Dermis microvascular lymphatic vessel endothelial cell (primary cell): ENCODE measurements at places on chromosomes 2 and 18. TPM values are rescaled to one million over a fixed set of nuclear protein-coding genes. Genes with fewer than 3 reads are reported as not detected.

The ALK gene
- total RNA-seq = not detected in 2 replicates

The GAL3ST2 gene
- not detected in 2 replicates for total RNA-seq

The KATNAL2 gene
- total RNA-seq = 0.25 and 0.64 TPM in 2 replicates

DNA sequence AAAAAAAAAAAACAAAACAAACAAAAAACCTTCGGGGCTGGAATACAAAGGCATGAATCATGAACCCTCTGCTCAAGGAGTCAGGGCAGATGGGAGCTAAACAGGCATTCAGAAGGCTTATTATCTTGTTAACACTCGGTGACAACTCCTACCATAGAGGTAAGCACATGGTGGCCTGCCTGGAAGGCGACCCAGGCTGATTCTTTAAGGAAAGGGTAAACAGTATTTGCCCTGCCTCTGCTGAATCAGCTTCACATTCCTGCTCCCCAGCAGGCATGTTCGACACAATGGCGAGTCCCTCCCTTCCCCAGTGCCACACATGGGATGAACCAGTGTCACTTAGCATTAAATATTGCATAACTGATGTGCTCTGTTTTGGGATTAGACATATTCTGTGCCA lies 191.9 kb downstream of the ARL4C start:
- no peak for DNase-seq

The KIAA2012 gene
- not detected in 2 replicates for total RNA-seq

The CXCR4 gene
- 26.8 and 37.0 TPM in 2 replicates for total RNA-seq

DNA sequence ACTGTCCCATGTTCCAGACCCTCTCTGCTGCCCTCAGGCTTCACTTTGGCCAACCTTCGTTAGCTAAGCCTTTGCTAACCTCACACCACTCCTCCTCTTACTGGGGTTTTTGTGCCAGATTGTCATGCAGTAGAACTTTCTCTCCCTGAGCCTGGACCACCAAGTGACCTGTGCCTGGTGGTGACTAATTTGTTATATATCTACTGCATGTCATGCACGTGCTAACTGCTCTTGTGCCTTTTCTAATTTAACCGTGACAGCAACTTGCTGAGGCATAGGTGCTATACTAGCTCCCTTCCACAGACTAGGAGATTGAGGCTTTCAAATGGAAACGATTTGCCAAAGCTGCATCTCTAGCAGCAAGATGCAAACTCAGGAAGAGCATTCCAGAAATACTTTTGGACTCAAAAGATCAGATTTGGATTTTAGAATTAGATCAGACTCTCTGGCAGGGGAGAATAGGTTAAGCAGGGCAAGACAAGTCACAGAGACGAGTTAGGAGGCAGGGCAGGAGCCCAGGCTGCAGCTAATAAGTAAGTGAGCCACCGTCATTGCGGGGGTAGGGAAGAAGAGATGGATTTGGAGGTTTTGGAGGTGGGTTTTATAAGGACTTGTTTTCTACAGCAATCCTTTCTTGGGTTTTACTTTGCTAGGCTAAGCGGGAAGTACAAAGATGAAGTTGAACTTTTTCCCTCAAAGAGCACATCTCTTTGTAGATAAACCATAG lies 1.8 kb downstream of the PPP1R7 start:
- DNase-seq = no peak

- no peak for DNase-seq
Observed at GRCh38 chr18:34028324-34028723, 196.4 kb downstream of the NOL4 start.

The G6PC2 gene
- not detected in 2 replicates for total RNA-seq

DNA sequence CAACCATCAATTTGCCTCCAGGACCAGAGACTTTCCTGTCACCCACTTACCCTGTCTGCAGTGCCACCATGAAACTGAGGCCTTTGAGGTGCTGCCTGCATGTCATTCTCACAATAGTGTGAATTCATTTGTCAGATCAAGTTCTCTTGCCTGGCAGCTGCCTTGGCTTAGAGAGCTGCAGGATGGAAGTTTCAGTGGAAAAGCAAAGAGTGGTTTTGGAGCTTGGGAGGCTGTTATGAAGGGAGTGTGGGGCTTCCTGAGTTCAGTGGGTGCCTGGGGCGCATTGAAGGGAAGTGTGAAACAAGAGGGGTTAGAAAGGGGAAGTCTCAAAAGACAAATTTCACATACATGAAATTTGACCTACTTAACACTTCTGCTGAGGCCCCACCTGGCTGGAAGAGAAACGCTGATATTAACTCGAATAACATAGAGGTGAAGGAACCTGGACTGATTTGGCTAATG lies 7.9 kb upstream of the LBH start:
- DNase-seq = no peak

DNA sequence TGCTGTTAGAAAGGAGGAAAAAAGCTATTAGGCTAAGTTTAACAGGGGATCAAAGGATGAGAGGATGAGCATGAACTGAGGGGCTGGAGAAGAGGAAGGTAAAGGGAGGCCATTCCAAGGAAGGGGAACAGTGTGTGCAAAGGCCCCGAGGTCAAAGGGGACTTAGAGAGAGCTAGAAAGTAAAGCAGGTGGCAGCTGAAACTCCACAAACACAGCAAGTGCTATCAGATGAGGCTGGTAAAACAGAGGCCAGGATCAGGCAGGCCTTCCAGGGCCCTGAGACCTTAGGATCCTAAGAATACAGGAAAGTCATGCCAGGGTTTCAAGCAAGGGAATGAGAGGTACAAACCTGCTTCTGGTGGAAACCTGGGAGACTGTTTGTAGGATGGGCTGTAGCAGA lies 5.8 kb downstream of the HDAC4 start:
- DNase-seq = no peak

The DLX1 gene
- under 0.01 TPM in 1 of 2 replicates, not detected in the other for total RNA-seq

- peak; percentile 32 for DNase-seq
Observed at GRCh38 chr2:31239593-31240177, 5.7 kb downstream of the EHD3 start.

DNA sequence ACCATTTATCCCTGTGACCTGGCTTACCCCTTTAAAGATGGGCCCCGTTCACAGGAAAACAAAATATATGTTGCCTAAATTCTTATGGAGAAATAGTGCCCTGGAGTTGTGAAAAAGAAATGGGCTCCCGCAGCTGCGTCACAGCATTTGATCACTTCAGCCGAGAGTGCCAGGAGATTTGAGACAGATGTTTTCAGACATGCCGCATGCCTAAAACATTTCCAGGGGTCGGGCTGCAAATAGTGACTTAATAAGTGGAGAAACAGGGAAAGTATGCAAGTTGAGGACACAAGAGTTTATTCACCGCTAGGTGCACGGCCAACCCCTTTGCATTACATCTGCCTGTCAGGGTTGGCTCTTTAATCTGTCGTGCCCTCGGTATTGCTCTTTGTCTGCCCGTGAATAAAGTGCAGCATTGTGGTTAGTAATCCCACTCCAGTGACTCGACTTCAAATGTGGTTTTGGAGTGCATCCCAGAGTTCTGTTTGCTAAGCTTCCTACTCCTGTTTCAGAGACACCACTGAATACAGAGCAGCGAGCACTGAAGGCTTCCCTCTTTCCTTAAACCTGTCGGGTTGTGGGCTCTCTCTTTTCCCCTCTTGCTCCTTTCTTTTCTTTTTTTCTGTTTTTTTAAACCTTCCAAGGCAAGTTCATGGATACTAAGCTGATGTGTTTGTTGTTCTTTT lies 187.5 kb downstream of the LTBP1 start:
- DNase-seq = peak; percentile 18

DNA sequence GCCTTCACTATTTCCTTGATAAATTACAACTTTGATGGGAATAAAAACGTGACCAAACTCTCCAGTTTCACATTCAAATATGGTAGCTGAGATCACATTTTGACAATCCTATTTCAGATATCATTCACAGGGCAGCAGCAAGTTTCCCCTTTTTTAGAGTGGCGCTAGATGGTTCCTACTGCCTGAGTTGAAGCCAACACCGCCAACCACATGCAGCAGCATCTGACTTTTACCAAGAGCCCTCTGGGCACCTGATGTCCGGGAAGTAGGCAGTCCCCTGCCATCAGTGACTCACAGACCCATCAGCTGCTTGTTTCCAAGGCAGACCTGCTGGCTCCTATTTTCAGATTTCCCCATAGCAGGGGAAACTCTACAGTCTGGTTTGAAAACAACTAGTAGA lies 4.0 kb upstream of the MREG start:
- DNase-seq = no peak

GRCh38 chr2:107412981-107413380 lies 413.7 kb upstream of the RGPD4 start:
- no peak for DNase-seq

The GRP gene
- not detected in 2 replicates for total RNA-seq

GRCh38 chr2:206558492-206558891 lies 83.8 kb upstream of the FAM237A start:
- DNase-seq = no peak

GRCh38 chr2:233350708-233351107 lies 3.6 kb upstream of the DGKD start:
- peak; percentile 84 for DNase-seq

DNA sequence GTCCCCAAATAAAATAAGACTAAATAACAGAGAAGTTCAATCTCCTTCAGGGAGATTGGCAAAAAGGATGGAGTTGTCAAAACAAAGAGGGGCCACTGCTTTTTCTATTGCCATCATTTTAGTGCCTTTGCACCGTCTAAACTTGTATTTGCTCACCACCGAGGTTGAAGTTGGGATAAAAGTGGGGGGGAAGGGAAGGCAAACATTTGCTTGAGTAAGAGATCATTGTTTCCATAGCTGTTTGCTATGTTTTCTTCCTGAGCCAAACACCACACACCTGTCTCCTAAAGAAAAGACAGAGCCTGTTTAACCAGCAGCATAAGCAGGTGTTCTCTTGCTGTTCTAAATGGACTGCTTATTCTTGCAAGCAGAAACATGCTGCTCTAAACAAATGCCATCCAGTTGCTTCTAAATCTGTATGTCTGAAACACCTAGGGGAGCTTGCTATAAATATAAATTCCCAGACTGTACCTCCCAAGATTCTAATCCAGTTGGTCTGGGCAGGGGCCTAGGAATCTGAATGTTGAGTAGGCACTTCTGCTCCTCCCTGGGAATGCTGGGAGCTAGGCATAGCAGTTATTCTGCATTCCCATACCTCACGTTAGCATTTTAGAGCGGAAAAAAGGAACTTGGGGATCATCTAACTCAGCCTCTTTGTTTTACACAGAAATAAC lies 179.4 kb upstream of the ARL4C start:
- DNase-seq = no peak

The ZBTB7C gene
- under 0.01 TPM in 2 replicates for total RNA-seq

The GPR45 gene
- total RNA-seq = not detected in 2 replicates

The SNRPD1 gene
- total RNA-seq = 10.4 and 14.1 TPM in 2 replicates

The TFCP2L1 gene
- not detected in 2 replicates for total RNA-seq

The FN1 gene
- total RNA-seq = 226 and 416 TPM in 2 replicates

DNA sequence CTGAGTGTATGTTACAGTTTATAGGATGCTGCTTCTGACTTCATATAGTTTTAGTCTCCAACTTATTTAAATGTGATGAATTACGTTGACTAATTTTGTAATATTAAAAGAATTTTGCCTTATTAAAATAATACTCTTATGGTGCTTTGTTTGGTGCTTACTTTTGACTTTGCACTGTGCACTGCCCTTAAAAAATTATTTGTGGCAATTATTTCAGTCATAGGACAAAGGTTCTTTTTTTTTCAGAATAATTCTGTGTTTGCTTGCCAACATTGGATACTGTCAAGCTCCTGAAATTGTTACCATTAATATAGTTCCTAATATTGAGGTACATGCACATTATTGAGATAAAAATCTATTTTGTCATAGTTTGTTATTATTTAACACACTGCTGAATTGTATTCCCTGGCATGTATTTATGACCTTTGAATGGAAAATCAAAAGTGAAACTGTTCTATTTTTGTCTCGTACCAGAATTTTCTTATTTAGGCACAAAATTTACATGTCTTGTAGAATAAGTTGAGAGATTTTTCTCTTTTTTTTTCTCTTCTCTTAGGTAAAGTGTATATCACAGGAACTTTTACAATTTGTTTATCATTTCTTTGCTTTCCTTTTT lies 572.8 kb upstream of the KLHL29 start:
- no peak for DNase-seq

The BUB1 gene
- total RNA-seq = 11.0 and 25.8 TPM in 2 replicates

The ZEB2 gene
- 0.51 TPM in 2 replicates for total RNA-seq
